Aorta (tissue), 5 donors: ENCODE measurements at places on chromosomes 7 and 10. TPM values are rescaled to one million over a fixed set of nuclear protein-coding genes. Genes with fewer than 3 reads are reported as not detected.

The IFIT1 gene
- 13.6 TPM for polyA plus RNA-seq

The GDI2 gene
- 147 TPM for polyA plus RNA-seq

The STK31 gene
- polyA plus RNA-seq, result not detected

The NEBL gene
- polyA plus RNA-seq, result 0.25 TPM

The WNT8B gene
- not detected for polyA plus RNA-seq

The CLCN1 gene
- polyA plus RNA-seq, result not detected

The CYP3A4 gene
- not detected for polyA plus RNA-seq

The CYP2C9 gene
- polyA plus RNA-seq, result not detected

The GPR22 gene
- not detected for polyA plus RNA-seq

The AKR1C4 gene
- not detected for polyA plus RNA-seq

The SUGCT gene
- polyA plus RNA-seq, result 59.3 TPM

The GIMAP1 gene
- polyA plus RNA-seq, result 0.95 TPM

The CYP2E1 gene
- 0.63 TPM for polyA plus RNA-seq

The SPAM1 gene
- polyA plus RNA-seq, result not detected

The FKBP6 gene
- not detected for polyA plus RNA-seq

The PAPOLB gene
- 0.25 TPM for polyA plus RNA-seq

The ADD3 gene
- 132 TPM for polyA plus RNA-seq

The CPA4 gene
- 0.18 TPM for polyA plus RNA-seq

The BRAF gene
- polyA plus RNA-seq, result 6.3 TPM

The TMEM273 gene
- polyA plus RNA-seq, result 3.1 TPM

The PSMC2 gene
- 119 TPM for polyA plus RNA-seq

The BHLHA15 gene
- polyA plus RNA-seq, result not detected

The PRLHR gene
- polyA plus RNA-seq, result not detected

The CREM gene
- 38.9 TPM for polyA plus RNA-seq

The SLC16A9 gene
- polyA plus RNA-seq, result 0.25 TPM

The CDH23 gene
- polyA plus RNA-seq, result 7.0 TPM

The COX15 gene
- polyA plus RNA-seq, result 10.0 TPM

The PNLIPRP2 gene
- 0.77 TPM for polyA plus RNA-seq

The SEPTIN7 gene
- 357 TPM for polyA plus RNA-seq

The GHITM gene
- 195 TPM for polyA plus RNA-seq

The HOXA11 gene
- polyA plus RNA-seq, result not detected

The MMP21 gene
- not detected for polyA plus RNA-seq

The GHRHR gene
- not detected for polyA plus RNA-seq

The RTKN2 gene
- 0.31 TPM for polyA plus RNA-seq

The MYL10 gene
- polyA plus RNA-seq, result not detected

The PANK1 gene
- polyA plus RNA-seq, result 4.5 TPM

The HMX2 gene
- polyA plus RNA-seq, result not detected

The UPK3B gene
- 1.3 TPM for polyA plus RNA-seq

The FAM25C gene
- polyA plus RNA-seq, result 41.1 TPM

The TMEM130 gene
- 43.6 TPM for polyA plus RNA-seq

The PDSS1 gene
- polyA plus RNA-seq, result 1.8 TPM

The EBLN1 gene
- polyA plus RNA-seq, result not detected

The TBC1D12 gene
- polyA plus RNA-seq, result 4.1 TPM
